NCI-H187 (cell line): ENCODE measurements at places on chromosomes 5 and 9.

GRCh38 chr5:151699071-151699901 is 12.6 kb upstream of the SPARC start:
- no peak for DNase-seq

DNA sequence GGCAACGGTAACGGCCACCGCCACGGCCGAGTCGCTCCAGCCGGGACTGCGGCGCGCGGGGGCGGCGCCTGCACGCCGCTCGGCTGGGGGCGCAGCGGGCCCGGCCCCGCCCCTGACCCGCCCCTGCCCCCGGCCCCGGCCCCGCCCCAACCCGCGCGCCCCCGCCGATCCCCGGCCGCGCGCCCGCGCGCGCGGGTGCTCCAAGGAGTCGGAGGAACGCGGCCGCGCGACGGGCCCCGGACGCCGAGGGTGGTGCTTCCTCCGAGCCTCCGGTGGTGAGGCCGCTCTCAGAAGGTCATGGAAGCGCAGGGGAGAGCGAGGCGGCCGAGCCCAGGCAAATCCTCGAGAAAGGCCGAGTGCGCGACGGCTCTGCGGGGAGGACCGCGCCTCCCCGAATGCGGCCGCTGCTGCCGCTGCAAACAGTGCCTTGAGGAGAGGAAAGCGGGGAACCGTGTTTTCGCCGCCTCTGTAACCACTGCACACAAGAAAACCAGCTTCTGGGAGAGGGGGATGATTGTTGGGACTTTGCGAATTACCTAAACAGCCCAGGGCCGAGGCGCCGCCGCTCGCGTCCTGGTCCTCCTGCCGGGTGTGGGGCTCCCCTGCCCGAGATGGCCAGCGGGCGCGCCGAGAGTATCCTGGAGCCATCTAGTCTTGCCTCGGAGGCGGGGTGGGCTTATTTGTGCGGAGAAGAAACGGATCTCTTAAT is at the start of gene LIFR:
Gene LIFR (minus strand): TSS at position 48 of the 709 bp plus-strand sequence. CDS start 25,999 bp downstream, outside the sequence.
- DNase-seq: peak; percentile 86

GRCh38 chr5:100690036-100690560 is 154.9 kb downstream of the FAM174A start:
- no peak for DNase-seq

GRCh38 chr5:72537166-72537565 is 30.0 kb upstream of the ZNF366 start:
- DNase-seq: no peak

- no peak for DNase-seq
Measured at GRCh38 chr9:34555936-34556525, 33.2 kb upstream of the ENHO start.

DNA sequence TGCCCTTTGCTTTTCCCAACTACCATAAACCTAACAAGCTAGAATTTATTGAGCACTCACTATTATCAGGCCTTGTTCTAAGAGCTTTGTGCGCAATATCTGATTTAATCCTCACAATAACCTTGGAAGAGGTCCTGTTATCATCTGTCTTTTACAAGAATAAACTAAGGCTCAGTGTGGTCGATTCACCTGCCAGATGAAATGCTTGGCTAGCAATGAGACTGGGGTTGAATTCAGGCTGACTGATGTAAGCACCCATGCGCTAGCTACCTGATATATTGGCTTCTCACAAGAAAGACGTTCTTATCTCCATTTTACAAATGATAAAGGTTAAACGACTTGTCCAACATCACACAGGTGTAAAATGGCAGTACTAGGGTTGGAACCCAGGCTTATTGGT is 37.4 kb downstream of the FAT2 start:
- DNase-seq: no peak

DNA sequence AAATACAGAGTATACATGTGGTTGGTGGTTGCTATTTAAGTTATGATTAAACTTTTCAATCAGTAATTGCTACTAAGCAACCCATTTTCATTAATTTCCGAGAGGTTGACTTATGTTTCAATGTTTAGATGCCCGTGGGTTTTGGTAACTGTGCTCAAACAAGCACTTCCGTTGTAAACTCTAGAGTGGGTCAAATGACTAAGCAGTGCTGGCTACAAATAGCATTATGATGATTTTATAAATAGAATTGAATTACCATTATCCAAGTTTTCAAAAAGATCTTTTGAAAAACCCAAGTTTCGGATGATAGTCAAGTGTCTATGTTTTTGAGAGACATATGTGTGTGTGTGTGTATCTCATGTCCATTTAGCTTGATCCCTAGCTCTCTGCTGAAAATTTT is 2369.4 kb upstream of the ACO1 start:
- no peak for DNase-seq

DNA sequence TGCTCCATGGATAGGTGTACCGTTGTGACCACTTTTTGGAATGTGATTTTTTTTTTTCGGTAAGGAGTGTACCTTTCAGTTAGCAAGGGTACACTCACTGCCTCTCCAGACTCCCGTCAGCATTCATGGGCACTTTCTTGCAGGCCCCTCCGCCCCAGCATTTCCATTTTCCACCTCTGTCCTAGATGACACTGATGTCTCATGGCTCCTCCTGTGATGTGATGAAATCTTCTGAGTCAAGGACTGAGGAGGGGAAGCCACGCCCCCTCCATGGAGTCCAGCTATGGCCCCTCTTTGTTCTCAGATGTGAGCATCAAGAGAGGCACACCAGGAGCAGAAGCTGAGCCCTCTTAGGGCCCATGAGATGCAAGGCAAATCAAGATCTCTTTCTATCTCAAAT is 61.8 kb downstream of the CTSL start:
- no peak for DNase-seq

- DNase-seq: peak; percentile 40
Measured at GRCh38 chr5:82408033-82408432, 129.9 kb upstream of the RPS23 start.

DNA sequence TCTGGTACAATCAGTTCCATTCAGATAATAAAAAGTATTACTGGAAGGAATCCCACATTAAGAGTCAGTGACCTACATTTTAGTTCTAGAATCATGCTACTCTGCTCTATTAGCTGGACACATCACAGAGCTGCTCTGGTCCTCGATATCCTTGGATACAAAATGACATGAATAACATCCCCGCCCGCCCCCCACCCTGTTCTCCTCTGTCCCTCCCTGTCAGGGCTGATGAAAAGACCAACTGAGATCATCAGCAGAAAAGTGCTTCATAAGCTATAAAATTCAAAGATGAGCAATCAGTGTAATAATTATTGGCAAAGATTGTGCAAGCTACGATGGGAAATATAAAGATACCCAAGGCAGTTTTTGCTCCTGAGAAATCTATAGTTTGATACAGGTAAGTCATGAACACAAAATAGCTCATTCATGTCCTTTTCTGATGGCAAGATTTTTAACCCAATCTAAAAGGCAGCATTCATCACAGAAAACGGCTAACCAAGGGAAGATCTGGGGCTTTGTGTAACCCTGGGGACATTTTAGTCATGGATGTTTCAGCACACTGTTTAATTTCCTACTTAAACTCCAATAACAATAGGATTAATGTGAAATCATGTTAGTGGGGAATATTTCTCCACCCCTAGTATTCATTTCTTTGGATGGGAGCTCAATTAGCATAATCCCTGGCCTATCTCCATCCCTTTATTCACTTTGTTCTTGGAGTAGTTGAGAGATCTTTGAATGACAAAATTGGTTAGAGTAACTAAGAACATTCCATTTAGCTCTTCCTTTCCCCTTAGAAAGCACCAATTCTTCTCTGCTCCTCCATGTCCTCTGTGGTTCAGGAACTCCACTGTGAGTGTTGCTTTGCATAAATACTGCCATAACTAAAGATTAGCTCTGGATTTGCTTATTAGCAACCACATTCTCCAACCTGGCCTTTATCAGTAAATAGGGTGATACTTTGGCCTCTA is 459.4 kb upstream of the GRIA1 start:
- DNase-seq: no peak

GRCh38 chr5:150511578-150512367 is 3.8 kb downstream of the NDST1 start:
- no peak for DNase-seq
